ENCODE measurements at places on chromosomes 1 and 21.

- DNase-seq: no peak
These were observed 117.5 kb downstream of the TGFB2 start for GRCh38 chr1:218462587-218462986.

- DNase-seq: no peak
These were observed 74.5 kb downstream of the ENAH start for GRCh38 chr1:225578251-225578977.

DNA sequence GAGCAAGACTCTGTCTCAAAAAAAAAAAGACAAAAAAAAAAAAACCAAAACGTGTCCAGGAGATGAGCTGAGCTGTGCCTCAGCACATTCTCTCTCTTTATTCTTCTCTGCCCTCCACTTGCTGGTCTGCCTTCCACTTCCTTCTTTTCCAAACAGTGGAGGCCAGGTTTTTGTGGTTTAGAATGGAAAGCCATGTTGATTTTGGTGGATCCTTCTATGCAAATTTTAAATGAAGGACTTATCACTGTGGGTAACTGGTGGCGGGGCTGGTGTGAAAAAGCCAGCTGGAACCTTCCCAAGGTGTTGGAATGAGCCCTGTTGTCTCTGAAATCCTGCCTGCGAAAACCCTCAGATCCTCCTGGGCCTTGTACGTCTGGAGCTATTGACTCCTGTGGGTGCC lies 61.9 kb downstream of the PTPRU start:
- no peak for DNase-seq

GRCh38 chr1:205811660-205812059 lies 1.3 kb downstream of the SLC41A1 start:
- no peak for DNase-seq

- DNase-seq: no peak
These were observed 4.7 kb upstream of the DENND2D start for GRCh38 chr1:111204983-111205713.

- DNase-seq: no peak
These were observed 141.9 kb downstream of the PTBP2 start for GRCh38 chr1:96863449-96863848.

GRCh38 chr1:17070163-17070525 lies 16.3 kb upstream of the SDHB start:
- DNase-seq: no peak

Data from CD4-positive, alpha-beta T cell treated with Interleukin-17A for 4 hours (primary cell).